ENCODE measurements at places on chromosomes 2 and 18.

DNA sequence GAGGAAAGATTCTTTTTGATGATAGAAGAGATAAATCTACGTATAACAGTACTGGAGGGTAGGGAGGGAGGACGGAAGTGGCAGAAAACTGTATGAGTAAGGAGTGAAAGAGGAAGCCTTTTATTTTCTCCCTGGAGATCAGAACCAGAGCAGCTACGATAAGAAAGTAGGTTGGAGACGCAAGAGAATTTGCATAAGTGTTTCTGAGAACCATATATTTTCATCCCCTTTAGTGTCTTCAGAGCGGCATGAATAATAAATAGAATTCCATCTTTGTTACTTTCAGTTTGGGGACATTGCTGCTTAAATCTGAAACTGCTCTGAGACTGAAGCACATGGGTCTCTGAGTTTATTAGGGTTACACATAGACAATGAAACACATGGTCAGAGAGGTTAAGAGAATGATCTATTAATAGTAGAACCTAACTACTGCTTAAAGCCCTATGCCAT, 230.2 kb upstream of the TNP1 start:
- DNase-seq, result no peak

DNA sequence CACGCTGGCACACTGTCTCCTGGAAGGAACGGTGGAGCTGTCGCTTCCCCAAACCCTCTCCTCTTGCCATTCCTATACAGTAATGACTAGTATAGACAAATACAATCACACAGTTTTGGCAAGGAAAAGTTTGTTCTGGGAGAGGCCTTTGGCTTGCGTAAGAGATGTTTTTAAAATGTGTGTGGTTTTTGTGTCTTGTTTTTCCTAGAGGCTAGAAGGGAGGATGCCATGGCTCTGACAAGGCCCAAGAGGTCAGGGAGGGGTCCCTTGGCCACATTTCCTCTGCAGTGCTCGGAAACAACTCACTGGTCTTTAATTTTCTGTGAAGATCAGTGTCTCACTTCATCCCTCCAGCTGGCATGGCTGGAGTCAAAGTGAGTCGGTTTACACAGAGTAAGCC, 195.9 kb downstream of the SH3RF3 start:
- no peak for DNase-seq

GRCh38 chr2:9808334-9809063, 34.8 kb upstream of the TAF1B start:
- DNase-seq, result no peak

DNA sequence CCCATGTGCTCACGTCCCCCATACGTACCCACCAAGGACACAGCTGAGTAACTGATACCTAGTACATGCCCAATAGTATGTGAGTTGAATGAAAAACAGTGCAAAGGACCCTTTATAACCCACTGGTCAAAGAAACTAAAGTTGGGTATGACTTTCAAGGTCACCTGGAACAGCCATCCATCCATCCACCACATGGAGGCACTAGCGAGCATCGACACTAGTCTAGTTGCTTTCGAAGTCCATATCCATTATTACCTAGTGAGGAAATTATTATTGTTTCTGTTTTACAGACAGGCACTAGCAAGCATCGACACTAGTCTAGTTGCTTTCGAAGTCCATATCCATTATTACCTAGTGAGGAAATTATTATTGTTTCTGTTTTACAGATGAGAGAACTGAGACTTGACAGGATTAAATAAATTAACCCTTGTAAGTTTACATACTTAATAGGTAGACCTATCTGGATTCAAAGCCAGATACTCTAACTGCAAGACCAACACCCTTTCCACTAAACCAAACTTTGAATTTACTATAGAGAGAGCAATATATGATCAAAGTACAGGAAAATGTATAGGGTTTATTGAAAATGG, 233.7 kb downstream of the METTL4 start:
- DNase-seq, result peak; percentile 13

DNA sequence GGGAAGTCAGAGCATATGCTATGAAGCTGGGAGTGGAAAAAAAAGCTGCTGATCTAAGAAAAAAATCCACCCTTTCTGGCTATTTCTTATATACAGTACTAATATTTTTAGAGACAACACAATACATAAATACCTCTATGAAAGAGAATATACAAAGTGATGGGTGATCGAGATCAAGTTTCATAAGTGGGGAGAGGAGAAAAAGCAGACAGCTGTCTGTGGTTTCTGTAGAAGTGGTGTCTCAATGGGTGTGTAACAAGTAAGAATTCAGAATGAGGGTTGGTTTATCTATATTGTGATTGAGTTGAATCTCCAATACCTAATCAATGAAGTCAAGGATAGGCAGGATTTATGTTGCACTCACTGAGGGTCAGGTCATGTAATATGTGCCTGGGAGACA, 191.0 kb downstream of the HNMT start:
- DNase-seq, result no peak

GRCh38 chr2:205680067-205680466, 2.2 kb upstream of the NRP2 start:
- no peak for DNase-seq

- no peak for DNase-seq
These were observed 52.5 kb upstream of the GPR17 start for GRCh38 chr2:127593228-127594115.

DNA sequence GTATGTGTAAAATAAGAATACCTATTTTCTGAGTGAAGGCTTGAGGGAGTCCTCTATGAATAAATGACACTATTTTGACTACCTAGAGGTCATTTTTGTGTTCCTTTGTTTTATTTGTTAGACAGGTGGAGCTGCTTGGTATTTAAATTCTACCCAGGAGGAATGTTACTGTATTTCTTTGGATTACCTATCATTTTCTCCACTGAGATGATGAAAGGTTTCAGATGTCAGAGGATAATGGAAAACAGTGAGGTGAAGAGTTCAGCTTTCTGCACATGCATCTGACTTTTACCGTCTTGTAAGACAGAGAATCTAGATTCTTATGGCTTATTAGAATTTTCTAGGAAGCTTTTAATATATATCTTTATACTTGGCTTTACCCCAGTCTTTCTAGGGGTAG, 689.8 kb upstream of the NXPH2 start:
- no peak for DNase-seq

GRCh38 chr18:46868169-46868921, 49.0 kb downstream of the PIAS2 start:
- no peak for DNase-seq

DNA sequence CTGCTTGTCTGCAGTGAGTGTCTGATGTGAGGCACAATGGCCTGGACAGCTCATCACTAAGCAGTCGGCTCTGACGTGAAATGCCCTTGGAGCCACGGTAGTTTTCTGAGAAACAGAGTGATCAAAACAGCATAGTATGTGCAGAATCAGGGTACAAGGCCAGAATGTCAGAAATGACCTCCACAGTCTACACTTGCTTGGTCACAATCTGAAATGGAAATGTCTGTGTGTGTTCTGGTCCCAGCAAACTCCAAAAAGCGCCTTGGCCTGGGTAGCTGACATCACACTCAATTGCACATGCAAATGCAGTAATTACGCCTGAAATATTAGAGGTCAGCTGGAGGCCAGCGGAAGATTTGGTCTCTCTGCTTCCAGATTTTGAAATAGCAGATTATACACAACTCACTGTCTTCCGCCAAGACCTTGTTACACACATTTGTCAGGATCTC, 95.4 kb downstream of the CTAGE1 start:
- DNase-seq, result no peak

DNA sequence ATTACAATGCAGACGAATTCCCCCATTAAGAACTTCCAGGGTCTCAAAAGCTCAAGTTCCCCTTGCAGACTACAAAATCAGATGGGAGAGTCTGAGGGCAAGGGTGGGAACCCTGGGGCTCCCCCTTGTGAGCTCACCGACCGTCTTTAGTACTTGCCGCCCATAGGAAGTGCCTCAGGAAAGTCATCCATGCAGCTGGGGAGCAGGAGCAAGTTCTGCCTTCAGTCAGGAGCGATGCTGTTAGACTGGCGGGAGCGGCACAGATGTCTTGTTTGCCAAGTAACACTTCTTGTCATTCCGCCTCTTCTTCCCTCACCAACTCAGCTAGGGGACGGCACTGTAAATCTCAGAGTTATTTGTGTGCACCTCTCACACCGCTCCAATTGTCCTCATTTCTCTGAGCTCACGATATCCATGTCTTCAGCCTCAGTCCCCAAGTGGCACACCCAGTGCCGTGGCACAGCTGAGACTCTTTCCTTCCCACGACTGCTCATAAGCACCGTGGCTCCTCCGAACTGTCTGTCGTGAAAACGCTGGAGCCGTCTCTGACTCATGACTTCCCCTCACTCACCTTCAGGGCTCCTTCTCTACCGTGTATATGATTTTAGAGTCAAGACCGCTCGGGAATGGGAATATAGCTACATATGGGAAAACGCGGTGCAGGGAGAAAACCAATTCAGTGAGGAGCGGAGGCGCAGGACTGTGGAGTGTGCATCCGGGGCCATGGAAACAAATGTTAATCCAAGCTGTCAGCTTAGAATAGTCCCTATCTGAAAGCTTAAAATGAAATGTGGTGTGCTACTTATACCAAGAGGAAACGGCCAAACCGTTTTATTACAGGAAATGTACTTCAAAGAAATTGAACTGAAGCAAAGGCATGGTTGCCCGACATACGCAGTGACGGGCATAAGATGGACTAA, 34.0 kb downstream of the UXS1 start:
- DNase-seq, result peak; percentile 48

DNA sequence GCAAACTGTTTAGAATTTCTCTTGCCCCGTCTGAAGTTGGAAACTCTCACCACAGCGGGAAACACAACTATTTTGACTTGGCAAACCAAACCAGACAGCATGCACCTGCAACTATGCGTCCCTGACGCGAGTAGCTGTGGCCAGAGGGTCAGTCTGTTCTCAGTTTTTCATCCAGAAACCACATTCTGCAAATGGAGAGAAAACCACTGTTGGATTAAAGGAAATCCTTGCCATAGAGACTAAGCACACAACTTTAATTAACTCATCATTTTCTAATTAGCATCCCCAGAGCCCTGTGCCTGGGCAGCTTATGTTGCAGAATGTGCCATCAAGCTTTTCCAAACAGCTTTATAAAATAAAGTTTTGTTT, 415.7 kb upstream of the TCF4 start:
- no peak for DNase-seq

DNA sequence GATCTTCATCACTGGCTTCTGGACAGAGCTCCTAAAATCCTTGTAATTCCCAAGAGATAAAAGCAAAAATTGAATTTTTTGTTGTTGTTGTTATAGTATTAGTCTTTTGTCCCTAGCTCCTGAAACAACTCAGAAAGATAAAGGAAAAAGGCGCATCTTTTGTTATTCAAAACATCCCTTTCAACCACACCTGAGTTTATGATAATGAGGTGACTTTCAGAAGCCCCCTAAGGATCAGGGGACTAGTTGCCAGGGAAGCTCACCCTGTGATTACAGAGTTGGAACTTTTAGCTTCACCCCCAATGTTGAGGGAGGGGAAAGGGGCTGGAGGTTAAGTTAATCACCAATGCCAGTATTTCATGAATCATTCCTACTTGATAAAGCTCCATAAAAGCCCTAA, 10.3 kb upstream of the CERKL start:
- DNase-seq, result no peak

DNA sequence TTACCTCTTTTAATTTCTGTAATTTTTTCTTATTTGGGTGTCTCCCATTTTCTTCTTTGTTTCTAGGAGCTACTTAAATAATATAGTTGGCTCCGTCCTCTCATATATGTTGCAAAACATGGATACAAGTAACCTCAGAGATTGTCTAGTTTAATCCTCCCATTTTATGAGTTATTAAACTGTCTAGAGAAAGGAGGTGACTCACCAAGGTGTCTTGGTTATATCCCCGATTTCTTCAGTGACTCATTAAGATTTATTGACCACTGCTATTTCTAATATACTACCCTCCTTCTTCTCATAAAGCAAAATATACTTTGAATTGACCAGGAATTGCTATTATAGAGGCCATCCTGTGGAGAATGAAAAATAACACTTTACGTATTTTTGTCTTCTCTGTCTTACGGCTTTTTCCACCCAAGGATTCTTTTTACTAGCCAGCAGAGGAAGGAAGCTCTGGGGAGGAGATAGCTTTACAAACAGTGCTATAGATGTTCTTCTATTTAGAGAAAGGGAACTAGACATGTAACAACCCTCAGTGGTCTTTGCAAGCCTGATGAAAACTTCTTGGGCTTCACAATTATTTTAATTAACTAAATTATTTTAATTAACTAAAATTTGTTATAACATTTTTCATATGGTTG, 300.4 kb upstream of the TNP1 start:
- DNase-seq, result no peak

- no peak for DNase-seq
These were observed 1389.1 kb upstream of the TMEFF2 start for GRCh38 chr2:193583638-193584400.

GRCh38 chr18:10201659-10202058, 252.8 kb upstream of the APCDD1 start:
- no peak for DNase-seq

GRCh38 chr2:190693533-190694232, 44.8 kb downstream of the NAB1 start:
- no peak for DNase-seq

DNA sequence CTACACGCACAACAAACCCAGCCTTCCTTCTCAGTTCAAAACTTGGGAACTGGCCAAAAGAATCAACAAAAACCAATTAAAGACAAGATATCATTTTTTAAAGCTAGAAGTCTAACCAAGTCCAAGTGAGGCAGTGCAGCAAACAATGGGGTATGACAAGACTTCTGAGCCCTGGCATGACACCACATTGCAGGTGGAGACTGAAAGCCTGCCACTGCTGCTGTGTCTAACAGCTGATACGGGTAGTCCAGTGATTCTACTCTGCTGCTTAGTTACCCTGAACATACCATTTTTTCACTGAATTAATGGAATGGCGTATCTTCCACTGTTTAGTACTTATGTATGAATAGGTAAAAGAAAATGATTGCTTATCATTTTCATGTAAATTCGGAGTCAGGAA, 47.4 kb upstream of the KIDINS220 start:
- DNase-seq, result no peak

GRCh38 chr2:126239320-126239955, 416.5 kb upstream of the GYPC start:
- no peak for DNase-seq

GRCh38 chr2:221896505-221897151, 324.5 kb upstream of the EPHA4 start:
- DNase-seq, result no peak

- no peak for DNase-seq
These were observed 856.6 kb upstream of the VRK2 start for GRCh38 chr2:57190007-57190406.

DNA sequence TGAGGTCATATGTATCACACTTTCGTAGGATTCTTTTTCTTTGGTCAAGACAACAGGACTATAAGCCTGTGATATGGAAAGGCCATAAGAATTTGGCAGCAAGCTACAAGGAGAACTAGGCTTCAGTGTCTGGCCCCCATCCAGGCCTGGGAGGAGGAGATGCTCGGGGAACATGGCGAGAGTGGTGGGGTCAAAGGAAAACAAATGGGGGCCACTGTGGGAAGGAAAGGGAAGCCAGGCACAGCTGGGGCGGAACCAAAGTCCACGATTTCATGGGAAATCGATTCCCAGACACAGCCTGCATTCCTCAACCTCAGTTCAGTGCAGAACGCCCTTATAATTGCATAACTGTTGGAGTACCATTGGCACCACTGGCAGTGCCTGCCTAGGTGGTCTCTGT, 58.2 kb downstream of the MBP start:
- no peak for DNase-seq
